Activated CD4-positive, alpha-beta T cell treated with anti-CD3 and anti-CD28 coated beads, Interleukin-2, amount 50 U/mL, for 24 hours (primary cell): ENCODE measurements at places on chromosomes 16 and 17.

GRCh38 chr17:75240394-75241142, 20.8 kb downstream of the GGA3 start:
- DNase-seq = no peak

GRCh38 chr17:75774471-75774990, 9.5 kb upstream of the GALK1 start:
- no peak for DNase-seq

DNA sequence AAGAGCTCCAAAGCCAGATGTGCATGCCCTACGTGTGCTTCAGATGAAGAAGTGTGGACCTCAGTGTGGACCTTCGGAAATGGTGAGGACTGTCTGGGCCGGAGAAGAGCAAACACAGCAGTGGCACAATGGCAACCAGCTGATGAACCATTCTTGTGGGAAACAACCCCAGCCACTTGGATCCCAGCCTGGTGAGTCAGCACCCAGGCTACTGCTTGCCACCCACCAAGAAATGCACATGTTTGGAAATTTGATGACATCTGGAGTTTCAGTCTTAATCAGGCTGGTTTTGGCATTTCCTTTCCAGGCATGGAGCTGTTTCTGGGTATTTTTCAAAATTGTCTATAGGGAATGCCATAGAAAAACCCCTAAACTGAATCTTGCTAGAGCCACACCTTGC, 42.7 kb downstream of the DYNLRB2 start:
- DNase-seq = peak; percentile 39

DNA sequence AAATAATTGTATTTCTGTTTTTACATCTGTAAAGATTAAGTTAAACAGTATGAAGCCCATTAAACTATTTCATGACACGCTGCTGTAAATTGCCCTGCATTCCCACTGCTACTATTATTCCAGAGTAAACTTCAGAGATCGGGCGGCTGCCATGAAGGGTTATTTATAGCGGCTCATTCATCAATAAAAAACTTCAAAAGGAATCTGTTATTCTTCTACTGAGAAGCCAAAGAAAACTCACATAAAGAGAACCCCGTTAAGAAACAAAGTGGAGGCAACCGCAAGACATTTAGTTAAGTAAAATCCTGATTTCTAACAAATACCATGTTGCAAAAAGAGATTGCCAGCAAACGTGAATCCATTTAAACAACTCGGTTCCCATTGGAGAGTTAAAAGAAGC, 16.4 kb downstream of the FOXL1 start:
- no peak for DNase-seq

- no peak for DNase-seq
These were observed 20.1 kb upstream of the DLX3 start for GRCh38 chr17:50015146-50015545.

DNA sequence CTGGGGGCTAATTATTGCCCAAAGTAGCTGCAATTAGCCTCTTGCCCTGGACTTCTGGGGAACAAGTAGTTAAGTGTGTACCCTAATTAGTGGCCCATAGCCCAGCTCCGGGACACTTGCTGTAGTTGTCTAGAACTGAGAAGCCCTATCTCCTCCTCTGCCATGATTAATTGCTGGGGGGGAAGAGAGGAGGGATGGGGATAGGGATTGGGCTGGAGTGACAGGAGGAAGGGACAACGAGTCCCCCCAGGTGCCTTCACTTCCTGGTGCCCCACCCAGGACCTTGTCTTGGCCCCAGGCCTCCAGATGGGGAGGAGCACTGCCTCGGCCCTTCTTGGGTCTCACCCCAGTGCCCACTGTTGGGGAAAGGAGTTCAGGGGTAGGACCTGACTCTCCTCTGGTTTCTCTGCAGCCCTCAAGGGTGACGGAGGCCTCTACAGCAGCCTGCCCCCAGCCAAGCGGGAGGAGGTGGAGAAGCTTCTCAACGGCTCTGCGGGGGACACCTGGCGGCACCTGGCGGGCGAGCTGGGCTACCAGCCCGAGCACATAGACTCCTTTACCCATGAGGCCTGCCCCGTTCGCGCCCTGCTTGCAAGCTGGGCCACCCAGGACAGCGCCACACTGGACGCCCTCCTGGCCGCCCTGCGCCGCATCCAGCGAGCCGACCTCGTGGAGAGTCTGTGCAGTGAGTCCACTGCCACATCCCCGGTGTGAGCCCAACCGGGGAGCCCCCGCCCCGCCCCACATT, 17.4 kb downstream of the NGFR start:
- DNase-seq = no peak

- no peak for DNase-seq
These were observed 17.3 kb upstream of the XYLT2 start for GRCh38 chr17:50328363-50329325.

GRCh38 chr17:82052638-82053059, 951 bp downstream of the GPS1 start:
- no peak for DNase-seq

- DNase-seq = no peak
These were observed 20.3 kb downstream of the MSI2 start for GRCh38 chr17:57276621-57277020.

DNA sequence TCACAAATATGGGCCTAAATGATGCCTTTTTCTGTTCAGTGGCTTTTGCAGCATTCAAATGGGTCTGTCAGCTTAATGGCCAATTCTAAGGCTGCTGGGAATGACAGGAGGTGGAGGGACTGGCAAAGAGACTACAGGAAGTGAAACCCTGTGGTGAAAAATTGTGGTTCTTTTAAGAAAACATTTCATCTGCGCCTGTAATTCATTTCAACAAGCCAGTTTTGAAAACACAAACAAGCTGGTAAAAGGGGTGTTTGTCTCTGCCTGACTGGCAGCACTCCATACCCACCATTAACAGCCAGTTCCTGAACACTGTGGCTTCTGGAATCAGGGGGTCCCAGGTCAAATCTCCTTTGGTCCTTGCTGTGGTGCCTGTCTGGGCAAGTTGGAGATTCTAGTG, 3.6 kb upstream of the KDM8 start:
- DNase-seq = peak; percentile 7

GRCh38 chr16:3879258-3879886, 1.1 kb downstream of the CREBBP start:
- no peak for DNase-seq

GRCh38 chr16:81447383-81448101, 2.9 kb downstream of the CMIP start:
- no peak for DNase-seq

DNA sequence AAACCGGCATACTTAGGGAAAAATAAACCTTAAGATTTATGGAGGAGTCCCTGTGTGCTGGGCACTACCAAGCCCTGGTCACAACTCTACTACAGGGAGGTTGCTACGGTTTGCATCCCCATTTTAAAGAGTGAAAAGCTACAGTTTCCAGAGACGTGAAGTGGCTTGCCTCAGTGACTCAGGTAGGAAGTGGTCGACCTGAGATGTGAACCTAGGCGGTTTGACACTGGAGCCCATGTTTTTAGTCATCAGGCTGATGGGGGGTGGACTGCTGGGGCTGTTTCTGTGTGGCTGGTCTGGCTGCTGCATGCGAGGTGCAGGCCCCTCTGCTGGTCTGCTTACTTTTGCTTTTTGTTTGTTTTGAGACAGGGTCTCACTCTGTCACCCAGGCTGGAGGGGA, 6.6 kb downstream of the COX6A2 start:
- peak; percentile 22 for DNase-seq

GRCh38 chr16:72064361-72064894, 1.4 kb downstream of the HPR start:
- DNase-seq = no peak

DNA sequence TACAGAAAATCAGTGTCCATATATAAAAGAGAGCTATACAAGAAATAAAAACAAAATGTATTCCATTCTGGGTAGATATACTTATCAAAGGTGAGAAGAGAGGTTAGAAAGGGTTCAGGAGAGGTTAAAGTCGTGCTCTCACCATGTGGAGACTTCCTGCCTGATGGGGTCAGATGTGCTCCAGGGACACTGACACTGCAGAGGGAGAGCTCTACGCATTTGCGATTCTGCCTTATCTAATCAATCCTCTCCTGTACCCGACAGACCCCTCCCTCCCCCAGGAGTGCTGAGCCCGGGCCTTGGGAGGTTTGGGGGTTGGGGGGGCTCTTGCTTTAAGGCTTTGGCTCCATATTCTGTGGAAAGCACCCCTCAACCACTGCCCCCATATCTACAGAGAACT, 16.6 kb upstream of the SLC5A11 start:
- no peak for DNase-seq

- DNase-seq = no peak
These were observed 3.3 kb downstream of the SYNRG start for GRCh38 chr17:37605813-37606505.

DNA sequence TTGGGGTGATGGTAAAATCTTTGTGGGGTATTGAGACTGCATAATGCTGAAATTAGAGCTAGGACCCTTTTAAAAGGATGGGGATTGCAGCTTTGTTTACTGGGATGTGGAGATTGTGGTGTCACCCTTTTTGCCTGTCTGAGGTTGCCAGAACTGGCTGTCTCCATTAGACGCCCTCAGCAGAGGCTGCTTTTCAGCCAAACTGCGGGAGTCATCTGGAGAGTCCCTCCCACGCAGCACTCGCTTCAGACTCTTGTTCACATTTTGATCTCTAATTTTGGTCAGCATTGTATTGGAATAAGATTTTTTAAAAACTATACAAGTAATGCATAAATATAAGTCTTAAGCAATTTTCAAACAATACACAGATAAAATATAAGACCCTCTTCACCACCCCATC, 27.9 kb upstream of the JPT2 start:
- DNase-seq = no peak

- DNase-seq = no peak
These were observed 7.7 kb upstream of the TMEM92 start for GRCh38 chr17:50266384-50267073.

DNA sequence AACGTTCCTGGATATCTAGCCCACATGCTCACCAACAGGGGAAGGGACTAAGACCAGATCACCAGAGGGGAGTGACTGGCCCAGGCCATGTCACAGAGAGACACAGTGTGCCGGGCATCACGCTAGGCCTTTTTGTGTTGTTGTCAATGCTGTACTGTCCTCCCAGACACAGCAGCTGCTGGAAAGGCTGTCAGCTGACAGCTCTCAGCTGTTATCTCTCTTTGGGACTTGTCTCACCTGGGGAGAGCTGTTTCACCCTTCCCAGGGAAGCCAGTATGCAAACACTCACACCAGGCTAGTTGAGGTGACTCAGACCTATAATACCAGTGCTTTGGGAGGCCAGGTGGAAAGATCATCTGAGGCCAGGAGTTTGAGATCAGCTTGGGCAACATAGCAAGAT, 19.4 kb downstream of the UNC45B start:
- DNase-seq = no peak

DNA sequence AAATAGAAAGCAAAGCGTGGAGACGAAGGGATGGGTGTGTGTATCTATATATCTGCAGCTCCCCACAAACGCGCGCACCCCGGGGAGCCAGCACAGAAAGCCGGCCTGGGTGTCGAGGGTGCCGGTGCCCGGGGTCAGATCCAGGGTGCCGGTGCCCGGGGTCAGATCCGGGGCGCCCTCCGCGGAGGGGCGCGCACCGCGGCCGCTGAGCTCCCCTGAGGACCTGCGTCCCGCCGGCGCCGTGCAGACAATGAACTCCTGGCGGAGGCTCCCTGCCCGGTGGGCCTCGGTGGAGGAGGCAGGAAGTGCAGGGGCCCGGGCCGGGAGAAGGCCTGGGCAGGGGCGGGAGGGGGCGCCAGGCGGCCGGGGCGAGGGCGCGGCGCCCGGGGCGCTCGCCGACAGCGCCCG, 1.1 kb downstream of the ZNF423 start:
- DNase-seq = no peak

GRCh38 chr16:28112908-28113307, 49.4 kb upstream of the GSG1L start:
- DNase-seq = no peak

DNA sequence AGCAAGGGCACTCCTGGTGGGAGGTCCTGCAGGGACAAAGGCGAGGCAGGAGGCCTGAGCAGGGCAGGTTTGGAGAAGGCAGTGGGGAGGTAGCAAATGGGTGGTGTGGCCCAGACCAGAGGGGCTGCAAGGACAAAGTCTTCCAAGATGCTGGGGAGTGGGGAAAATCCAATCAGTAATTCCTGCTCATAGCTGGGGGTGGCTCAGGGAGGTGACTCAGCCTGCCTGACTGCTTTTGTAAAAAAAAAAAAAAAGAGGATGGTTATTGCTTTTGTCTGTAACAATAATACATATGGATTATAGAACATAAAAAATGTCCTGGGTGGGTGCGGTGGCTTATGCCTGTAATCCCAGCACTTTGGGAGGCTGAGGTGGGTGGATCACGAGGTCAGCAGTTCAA, 5.2 kb downstream of the IL34 start:
- no peak for DNase-seq
